ENCODE measurements at places on chromosomes 12 and 14.

DNA sequence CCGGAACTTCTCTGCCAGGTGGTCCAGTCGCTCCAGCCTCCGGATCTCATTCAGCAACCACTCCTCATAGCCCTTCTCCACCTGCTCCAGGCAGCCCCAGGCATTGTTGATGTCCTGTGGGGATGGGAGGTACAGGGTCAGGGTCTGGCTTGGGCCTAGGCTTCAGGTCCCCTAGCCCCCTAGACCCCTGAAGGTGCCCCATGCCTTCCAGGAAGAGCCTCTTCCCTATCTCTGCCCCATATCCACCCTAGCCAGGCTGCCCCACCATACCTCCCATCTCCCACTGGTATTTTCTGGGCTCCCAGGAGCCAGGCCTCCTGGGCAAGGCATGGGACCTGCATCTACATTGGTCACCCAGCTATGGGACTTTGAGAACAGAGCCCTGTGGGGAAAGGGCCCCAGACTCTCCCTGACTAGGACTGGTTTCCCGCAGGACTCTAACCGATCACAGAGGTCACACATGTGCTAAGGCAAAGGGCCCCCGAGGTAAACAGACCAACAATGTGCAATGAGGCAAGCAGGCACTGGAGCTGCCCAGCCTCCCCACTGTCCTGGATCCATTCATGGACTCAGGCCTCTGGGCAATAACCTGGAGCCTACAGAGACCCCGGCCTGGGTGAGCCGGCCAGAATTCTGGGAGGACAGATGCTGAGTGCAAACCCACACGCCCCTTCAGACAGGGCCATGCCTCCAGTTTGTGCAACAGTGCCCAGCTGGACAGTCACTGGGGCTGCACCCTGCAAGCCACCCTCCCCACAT, 88.8 kb downstream of the ACTN1 start:
- DNase-seq, result no peak

DNA sequence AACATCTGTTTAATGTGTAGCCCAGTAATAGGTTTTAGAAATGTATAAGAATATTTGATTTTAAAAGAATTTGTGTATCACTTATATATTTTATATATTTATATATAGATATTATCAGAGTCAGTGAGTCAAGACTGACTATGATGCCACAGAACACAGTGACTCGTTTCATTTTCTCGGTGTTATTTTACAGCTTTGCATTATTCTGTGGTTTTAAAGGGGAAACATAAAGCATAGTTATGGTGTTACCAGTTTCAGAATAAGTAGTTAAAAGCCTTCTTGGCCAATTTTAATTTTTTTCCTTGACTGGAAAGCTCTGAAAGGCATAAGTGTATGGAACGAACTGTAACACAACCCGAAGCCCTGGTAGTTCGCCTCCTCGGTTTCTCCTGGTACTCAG, 91.0 kb downstream of the GRIP1 start:
- DNase-seq, result no peak

GRCh38 chr12:114691763-114692185, 7.8 kb upstream of the TBX3 start:
- no peak for DNase-seq

GRCh38 chr14:78222746-78223145, 52.6 kb downstream of the NRXN3 start:
- no peak for DNase-seq

DNA sequence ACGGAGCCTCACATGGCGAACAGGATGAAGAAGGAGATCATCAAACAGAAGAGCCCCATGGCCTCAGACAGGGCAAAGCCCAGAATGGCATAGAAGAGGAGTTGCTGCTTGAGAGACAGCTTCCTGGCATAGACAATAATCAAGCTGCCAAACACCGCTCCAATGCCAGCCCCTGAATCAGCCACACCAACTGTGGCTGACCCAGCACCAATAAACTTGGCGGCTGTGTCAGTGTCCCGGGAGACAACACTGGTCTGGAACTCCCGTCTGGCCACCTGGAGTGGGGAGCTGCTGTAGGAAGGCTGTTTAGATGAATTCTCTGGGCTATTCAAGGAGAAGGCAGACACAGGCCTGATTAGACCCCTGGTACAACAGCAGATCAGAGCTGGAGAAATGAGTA, 100.1 kb downstream of the HEATR5A start:
- DNase-seq, result no peak

- no peak for DNase-seq
These were observed 397.6 kb downstream of the BCAT1 start for GRCh38 chr12:24551163-24551786.

- DNase-seq, result no peak
These were observed 7.2 kb upstream of the SSPN start for GRCh38 chr12:26188127-26188526.

DNA sequence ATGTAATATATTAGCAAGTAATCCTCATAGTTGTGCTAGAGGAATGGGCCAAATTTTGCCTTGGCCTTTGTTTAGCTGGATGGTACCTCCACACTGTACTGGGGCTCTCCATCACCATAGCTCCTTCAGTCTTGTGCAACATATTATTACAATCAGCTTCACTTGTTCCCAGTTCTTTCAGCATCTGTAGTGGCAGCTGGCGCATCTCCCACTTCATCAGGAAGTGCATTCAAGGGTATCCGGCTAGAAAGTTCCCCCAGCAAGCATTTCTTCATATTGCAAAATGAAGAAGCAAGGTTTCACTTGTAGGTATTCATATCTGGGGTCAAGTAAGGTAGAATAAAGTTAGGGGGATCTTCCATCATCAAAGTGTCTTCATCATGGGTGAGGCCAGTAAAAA, 123.7 kb downstream of the IGF1 start:
- DNase-seq, result no peak

- no peak for DNase-seq
These were observed 1.6 kb downstream of the CMKLR1 start for GRCh38 chr12:108337235-108338223.

GRCh38 chr12:27383429-27384260, 51.0 kb downstream of the BMAL2 start:
- DNase-seq, result peak; percentile 63

DNA sequence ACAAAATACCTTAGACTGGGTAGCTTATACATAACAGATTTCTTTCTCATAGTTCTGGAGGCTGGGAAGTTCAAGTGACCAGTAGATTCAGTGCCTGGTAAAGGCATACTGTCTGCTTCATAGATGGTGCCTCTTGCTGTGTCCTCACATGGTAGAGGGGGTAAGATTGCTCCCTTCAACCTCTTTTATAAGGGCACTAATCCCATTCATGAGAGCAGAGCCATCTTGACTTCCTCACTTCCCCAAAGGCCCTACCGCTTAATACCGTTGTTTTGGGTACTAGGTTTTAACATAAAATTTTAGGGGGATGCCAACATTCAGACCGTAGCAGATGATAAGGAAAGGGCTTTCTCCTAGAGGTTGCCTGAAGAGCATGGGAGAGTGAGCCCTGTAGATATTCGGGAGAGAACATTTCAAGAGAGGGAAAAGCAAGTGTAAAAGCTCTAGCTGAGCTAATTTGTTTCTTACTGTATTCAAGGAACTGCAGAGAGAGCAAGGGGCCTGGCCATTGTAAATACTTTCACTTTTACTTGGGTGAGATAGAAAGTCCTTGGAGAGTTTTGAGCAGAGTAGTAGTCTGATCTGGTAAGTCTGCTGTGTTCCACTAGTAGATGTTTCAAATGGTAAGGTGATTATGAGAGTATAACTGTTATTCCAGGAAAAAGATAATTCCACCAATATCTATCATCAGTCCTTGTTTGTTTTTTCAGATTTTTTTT, 27.3 kb downstream of the FRS2 start:
- DNase-seq, result no peak

DNA sequence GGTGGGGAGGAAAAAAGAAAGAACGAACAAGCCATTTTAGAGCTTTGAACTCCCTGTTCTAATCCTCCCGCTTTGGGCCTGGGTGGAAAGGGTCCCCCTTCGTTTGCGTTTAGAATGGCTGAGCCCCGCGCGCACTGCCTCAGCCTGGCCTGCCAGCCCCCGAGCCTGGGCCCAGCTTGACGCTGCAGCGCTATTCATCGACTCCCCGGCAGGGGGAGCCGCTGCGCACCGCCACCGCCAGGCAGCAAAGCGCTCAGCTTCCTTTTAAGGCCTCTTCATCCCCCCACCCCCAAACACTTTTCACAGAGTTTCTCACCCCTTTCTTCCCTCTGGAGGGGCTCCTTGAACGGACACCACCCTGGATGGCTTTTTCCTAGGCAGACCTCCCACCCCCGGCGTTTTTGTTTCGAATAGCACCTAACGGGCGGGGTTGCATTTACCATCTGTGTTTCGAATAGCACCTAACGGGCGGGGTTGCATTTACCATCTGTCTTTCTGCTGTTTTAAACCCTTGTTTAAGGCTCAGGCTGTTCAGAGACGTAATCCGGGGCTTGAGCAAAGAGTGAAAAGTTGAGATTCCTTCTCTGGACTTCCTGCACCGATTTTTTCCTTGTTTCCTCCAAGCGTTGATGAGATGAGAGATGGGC, 56.4 kb upstream of the PIWIL1 start:
- peak; percentile 37 for DNase-seq

- no peak for DNase-seq
These were observed 294.6 kb downstream of the NUAK1 start for GRCh38 chr12:105843986-105844760.

GRCh38 chr12:110354172-110354780, 49.2 kb downstream of the ANAPC7 start:
- no peak for DNase-seq

Measured in stimulated activated CD4-positive, alpha-beta T cell treated with anti-CD3 and anti-CD28 coated beads, Interleukin-4, amount 100 ng/mL, for 1 hour (primary cell).